Activated B cell treated with CpG ODN at 0.5 μM for 24 hours (primary cell): ENCODE measurements at places on chromosomes 13 and 19. TPM values are rescaled to one million over a fixed set of nuclear protein-coding genes. Genes with fewer than 3 reads are reported as not detected.

The CGB5 gene
- not detected in 2 replicates for total RNA-seq

The ZNF813 gene
- 8.2 and 10.7 TPM in 2 replicates for total RNA-seq

The AP1M2 gene
- not detected in 2 replicates for total RNA-seq

The PSG7 gene
- total RNA-seq = not detected in 2 replicates

The SGCG gene
- not detected in 2 replicates for total RNA-seq

The IGFLR1 gene
- 130 and 133 TPM in 2 replicates for total RNA-seq

The NKG7 gene
- total RNA-seq = 1.6 and 2.1 TPM in 2 replicates

The OR7D2 gene
- not detected in 2 replicates for total RNA-seq

The CDC16 gene
- 84.2 and 98.0 TPM in 2 replicates for total RNA-seq

The PALM3 gene
- not detected in 2 replicates for total RNA-seq

The GIPC1 gene
- 13.9 and 15.3 TPM in 2 replicates for total RNA-seq

The PRR22 gene
- 7.5 and 9.8 TPM in 2 replicates for total RNA-seq

The PTGER1 gene
- total RNA-seq = not detected in 2 replicates

The KCNJ14 gene
- 1.7 and 2.2 TPM in 2 replicates for total RNA-seq

The FTL gene
- total RNA-seq = 888 and 935 TPM in 2 replicates

The VWA8 gene
- total RNA-seq = 16.5 and 21.7 TPM in 2 replicates

The LRG1 gene
- total RNA-seq = 0.42 and 2.0 TPM in 2 replicates

The SULT2B1 gene
- not detected in 2 replicates for total RNA-seq

The SKA3 gene
- total RNA-seq = 0.83 and 1.7 TPM in 2 replicates
